ENCODE measurements at places on chromosomes 7 and 10.

- H3K27ac ChIP-seq: no peak overlapping the region
- H3K4me1 ChIP-seq: no peaks in the 10 kb centered on the region
- no peak for DNase-seq
Measured at GRCh38 chr10:128102480-128103228, 23.6 kb downstream of the MKI67 start.

DNA sequence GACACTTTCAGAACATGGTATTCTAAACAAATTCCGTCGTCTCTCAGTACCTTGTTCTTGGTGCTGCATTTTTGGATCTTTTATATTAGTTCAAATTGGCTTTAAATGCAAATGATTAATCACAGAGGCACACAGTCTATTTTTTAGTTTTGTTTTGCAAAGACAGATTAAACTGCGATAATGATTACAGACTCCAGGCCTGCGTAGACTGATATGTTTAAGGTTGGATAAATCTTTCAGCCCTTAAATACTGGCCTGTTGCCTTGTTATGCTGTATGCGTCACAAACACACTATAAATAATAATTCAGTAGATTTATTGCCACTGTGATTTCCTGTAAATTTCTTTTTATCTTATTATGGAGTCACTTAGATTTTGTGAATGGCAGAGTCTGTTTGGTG is 19.3 kb downstream of the CACNB2 start:
- no peak for DNase-seq
- peak overlapping the region; percentile 44 for H3K4me3 ChIP-seq
- H3K4me1 ChIP-seq: peaks cover 27% of the 10 kb centered on the region

DNA sequence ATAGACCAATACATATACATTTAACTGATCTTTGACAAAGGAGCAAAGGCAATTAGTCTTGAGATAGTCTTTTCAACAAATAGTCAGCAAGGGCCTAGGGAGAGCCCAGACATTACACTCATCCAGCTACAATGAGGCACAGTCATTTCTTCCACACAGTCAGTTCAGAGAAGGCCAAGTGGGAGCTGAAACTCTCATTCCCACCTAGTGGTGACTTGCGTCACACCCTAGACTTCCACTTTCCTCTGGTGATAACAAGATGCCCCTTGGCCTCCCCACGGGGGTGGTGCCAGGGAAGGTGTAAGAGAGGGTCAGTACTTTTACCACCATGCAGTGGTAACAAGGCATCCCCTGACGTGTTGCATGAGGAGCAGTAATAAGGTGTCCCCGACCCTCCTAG is 8.0 kb downstream of the FRMPD2 start:
- DNase-seq: no peak
- no peak overlapping the region for H3K4me3 ChIP-seq
- H3K27me3 ChIP-seq: peaks cover 24% of the 10 kb centered on the region
- H3K27ac ChIP-seq: no peak overlapping the region
- H3K4me1 ChIP-seq: no peaks in the 10 kb centered on the region

GRCh38 chr10:120948889-120949608 is 97.9 kb downstream of the WDR11 start:
- peaks cover 24% of the 10 kb centered on the region for H3K27me3 ChIP-seq
- H3K4me1 ChIP-seq: peaks cover 12% of the 10 kb centered on the region
- peak overlapping the region; percentile 61 for H3K4me3 ChIP-seq
- no peaks in the 10 kb centered on the region for H3K36me3 ChIP-seq
- peak; percentile 32 for DNase-seq
- no peak overlapping the region for H3K27ac ChIP-seq

GRCh38 chr10:92366412-92367021 is 75.5 kb downstream of the MARCHF5 start:
- no peak for DNase-seq
- H3K4me3 ChIP-seq: no peak overlapping the region
- peaks cover 14% of the 10 kb centered on the region for H3K27me3 ChIP-seq

GRCh38 chr10:100743626-100744135 is 1.7 kb upstream of the PAX2 start:
- no peak overlapping the region for H3K27ac ChIP-seq
- DNase-seq: peak; percentile 3
- H3K27me3 ChIP-seq: peaks cover 80% of the 10 kb centered on the region
- no peaks in the 10 kb centered on the region for H3K36me3 ChIP-seq
- H3K4me1 ChIP-seq: peaks cover 13% of the 10 kb centered on the region

DNA sequence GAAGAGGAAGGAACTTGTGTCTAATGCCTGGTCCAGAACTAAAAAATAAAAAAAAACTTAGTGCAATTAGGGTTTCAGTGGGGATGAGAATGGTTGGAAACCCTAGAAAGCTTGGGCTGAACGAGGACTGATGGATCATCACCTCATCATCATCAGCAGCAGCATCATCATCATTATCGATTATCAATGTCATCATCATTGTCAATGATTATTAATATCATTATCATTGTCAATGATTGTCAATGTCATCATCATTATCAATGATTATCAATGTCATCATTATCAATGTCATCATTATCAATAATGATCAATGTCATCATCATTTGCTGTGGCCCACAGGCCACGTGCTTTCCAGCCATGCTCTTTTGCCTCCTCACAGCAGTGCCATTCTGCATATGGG is 952.0 kb upstream of the ZNF722 start:
- H3K27ac ChIP-seq: no peak overlapping the region
- peaks cover 8% of the 10 kb centered on the region for H3K36me3 ChIP-seq
- DNase-seq: no peak
- H3K4me1 ChIP-seq: no peaks in the 10 kb centered on the region
- H3K27me3 ChIP-seq: peaks cover 2% of the 10 kb centered on the region

DNA sequence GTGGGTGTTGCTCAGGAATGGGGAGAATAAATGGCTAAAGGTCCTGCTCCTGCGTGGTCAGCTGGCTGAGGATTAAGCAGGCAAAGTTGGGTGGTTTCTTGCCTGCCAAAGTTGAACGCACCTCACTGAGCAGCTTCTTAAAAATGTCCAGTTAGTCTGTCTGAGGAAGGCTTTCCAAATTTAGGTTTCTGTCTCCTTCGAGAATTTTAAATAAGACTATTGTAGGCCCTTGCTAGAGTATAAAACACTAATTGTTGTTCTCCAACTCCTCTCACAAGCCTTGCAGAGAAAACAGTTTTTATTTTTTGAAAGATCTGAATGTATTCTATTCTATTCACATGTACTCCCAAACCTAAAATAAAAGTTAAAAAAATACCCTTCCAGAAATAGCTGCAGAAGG is 122.0 kb upstream of the LAMB4 start:
- H3K4me3 ChIP-seq: no peak overlapping the region
- peaks cover 38% of the 10 kb centered on the region for H3K4me1 ChIP-seq
- H3K36me3 ChIP-seq: no peaks in the 10 kb centered on the region
- no peak for DNase-seq
- H3K27ac ChIP-seq: no peak overlapping the region

- no peaks in the 10 kb centered on the region for H3K4me1 ChIP-seq
- peaks cover 41% of the 10 kb centered on the region for H3K27me3 ChIP-seq
- H3K27ac ChIP-seq: no peak overlapping the region
- no peak overlapping the region for H3K4me3 ChIP-seq
- no peaks in the 10 kb centered on the region for H3K36me3 ChIP-seq
Measured at GRCh38 chr10:70584909-70585544, 17.5 kb downstream of the PRF1 start.

- no peaks in the 10 kb centered on the region for H3K36me3 ChIP-seq
- H3K4me3 ChIP-seq: no peak overlapping the region
- H3K27me3 ChIP-seq: no peaks in the 10 kb centered on the region
- no peaks in the 10 kb centered on the region for H3K4me1 ChIP-seq
Measured at GRCh38 chr7:122454776-122455507, 150.4 kb upstream of the FEZF1 start.

DNA sequence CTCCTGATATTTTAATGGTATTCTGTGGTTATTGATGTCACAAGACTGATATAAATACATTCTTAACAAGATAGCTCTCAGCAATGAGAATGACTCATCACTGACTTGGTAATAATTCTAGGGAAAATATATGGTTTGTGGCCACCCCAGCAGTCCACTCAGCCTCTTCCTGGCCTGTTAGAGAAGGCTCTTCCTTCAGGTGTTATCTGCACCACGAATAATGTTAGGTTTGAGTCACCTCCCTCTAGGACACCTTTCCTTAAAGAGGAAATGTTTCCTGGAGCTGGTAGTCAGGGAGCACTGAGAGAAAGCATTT is 163.3 kb downstream of the SVIL start:
- H3K27me3 ChIP-seq: peaks cover 10% of the 10 kb centered on the region
- peaks cover 27% of the 10 kb centered on the region for H3K36me3 ChIP-seq
- peak overlapping the region; percentile 77 for H3K27ac ChIP-seq
- H3K4me1 ChIP-seq: peaks cover 28% of the 10 kb centered on the region

DNA sequence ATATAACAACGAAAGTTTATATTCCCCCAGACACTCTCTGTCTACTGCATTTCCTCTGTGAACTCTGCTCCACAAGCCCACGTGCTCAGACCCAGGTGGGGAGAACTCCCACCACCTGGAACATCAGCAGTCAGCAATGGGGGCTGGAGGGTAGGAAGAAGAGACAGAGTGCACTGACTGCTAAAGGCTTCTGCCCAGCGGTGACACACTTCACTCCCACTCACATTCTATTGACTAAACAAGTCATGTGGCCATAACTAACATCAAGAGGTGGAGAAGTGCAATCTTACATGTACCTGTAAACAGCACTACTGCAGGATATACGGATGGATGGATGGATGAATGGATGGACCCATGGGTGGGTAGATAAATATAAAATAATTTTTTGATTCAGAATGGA is 122.2 kb downstream of the MPP7 start:
- H3K4me3 ChIP-seq: no peak overlapping the region
- no peak for DNase-seq
- H3K4me1 ChIP-seq: peaks cover 43% of the 10 kb centered on the region
- H3K27me3 ChIP-seq: peaks cover 2% of the 10 kb centered on the region
- H3K36me3 ChIP-seq: no peaks in the 10 kb centered on the region
- no peak overlapping the region for H3K27ac ChIP-seq

- peak overlapping the region; percentile 93 for H3K27ac ChIP-seq
- H3K4me3 ChIP-seq: peak overlapping the region; percentile 77
- H3K36me3 ChIP-seq: peaks cover 6% of the 10 kb centered on the region
- H3K27me3 ChIP-seq: peaks cover 5% of the 10 kb centered on the region
- peaks cover 67% of the 10 kb centered on the region for H3K4me1 ChIP-seq
Measured at GRCh38 chr7:16422103-16422435, 731 bp upstream of the CRPPA start.

DNA sequence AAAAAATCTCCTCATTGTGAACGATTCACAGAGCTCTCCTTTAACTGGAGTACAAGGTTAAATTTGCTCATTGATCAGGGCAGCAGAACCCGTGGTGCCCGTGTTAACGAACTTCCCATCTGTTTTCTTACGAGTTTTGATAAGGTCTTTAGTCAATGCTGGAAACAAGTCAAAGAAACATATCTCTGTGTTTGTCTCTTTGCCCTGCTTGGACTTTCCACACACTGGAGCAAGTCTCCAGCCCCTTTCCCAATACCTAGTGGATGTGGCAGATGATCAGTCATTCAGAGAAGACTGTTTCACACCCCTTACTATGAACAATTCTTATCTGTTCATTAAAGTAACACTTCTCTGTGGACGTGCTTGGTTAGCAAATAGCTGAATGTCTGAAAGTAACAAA is 121.3 kb downstream of the ARID5B start:
- H3K36me3 ChIP-seq: peaks cover 58% of the 10 kb centered on the region
- no peak for DNase-seq
- H3K27ac ChIP-seq: no peak overlapping the region
- peaks cover 2% of the 10 kb centered on the region for H3K27me3 ChIP-seq
- H3K4me3 ChIP-seq: no peak overlapping the region

- H3K27me3 ChIP-seq: peaks cover 1% of the 10 kb centered on the region
- no peaks in the 10 kb centered on the region for H3K36me3 ChIP-seq
- no peak overlapping the region for H3K4me3 ChIP-seq
Measured at GRCh38 chr7:70668606-70669358, 463.2 kb upstream of the GALNT17 start.

GRCh38 chr10:74738542-74738941 is 87.9 kb upstream of the KAT6B start:
- no peaks in the 10 kb centered on the region for H3K27me3 ChIP-seq
- no peak for DNase-seq
- H3K27ac ChIP-seq: no peak overlapping the region
- H3K36me3 ChIP-seq: no peaks in the 10 kb centered on the region
- H3K4me3 ChIP-seq: no peak overlapping the region

DNA sequence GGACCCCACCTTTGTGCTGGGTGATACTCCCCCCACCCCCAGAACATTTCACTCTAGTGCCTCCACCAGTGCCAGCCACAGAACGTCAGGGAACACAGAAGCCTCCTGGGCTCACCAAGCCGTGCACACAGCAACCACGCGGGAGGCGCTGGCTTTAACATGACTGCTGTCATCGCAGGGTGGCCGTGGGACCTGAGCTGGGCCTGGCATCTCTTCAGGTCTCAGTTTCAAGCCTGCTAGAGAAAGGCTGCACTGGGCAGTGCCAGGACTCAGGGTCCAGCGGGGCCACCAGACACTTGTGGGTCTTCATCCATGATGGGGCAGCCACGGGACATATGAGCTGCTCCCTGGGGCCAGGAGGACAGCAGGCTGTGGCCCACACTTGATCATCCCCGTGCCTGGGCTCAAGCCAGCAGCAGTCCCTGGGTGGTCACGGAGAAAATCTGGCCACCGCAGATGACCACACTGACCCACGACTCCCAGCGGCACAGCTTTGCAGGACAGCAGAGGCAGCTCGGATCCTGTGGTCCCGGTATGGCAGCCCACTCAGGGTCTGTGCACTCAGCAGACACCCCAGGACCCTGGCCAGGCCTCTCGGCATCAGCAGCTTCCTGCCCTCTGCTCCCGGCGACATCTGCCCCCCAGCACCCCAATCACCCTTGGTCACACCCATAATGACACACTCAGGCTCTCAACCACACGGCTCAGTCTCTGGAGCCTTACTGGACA is 44.2 kb downstream of the CAMK2B start:
- H3K27ac ChIP-seq: no peak overlapping the region
- H3K4me1 ChIP-seq: peaks cover 13% of the 10 kb centered on the region
- H3K4me3 ChIP-seq: no peak overlapping the region
- no peak for DNase-seq
- H3K27me3 ChIP-seq: peaks cover 4% of the 10 kb centered on the region
- no peaks in the 10 kb centered on the region for H3K36me3 ChIP-seq
